Body of pancreas (tissue), 4 donors: ENCODE measurements at places on chromosomes 5 and 9.

DNA sequence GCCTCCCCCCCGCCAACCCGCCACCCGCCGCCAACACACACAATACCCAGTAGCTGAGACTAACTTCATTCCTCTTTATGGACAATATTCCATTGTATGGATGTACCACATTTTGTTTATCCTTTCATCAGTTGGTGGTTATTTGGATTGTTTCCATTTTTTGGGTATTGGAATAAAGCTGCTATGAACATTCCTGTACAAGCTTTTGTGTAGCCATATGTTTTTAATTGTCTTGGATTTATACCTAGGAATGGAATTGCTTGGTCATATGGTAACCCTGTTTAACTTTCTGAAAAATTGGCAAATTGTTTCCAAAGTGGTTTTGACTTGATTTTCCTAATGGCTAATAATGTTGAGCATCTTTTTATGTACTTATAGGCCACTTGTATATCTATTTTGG is 4.9 kb upstream of the UBTD2 start:
- peaks cover 11% of the 10 kb centered on the region for H3K4me1 ChIP-seq
- H3K27me3 ChIP-seq, result no peaks in the 10 kb centered on the region
- H3K4me3 ChIP-seq, result no peak overlapping the region
- no peaks in the 10 kb centered on the region for H3K36me3 ChIP-seq
- no peak for DNase-seq

- no peaks in the 10 kb centered on the region for H3K27me3 ChIP-seq
- no peaks in the 10 kb centered on the region for H3K36me3 ChIP-seq
- DNase-seq, result no peak
- no peak overlapping the region for H3K4me3 ChIP-seq
- no peak overlapping the region for H3K27ac ChIP-seq
Measured at GRCh38 chr5:66653325-66653724, 57.1 kb downstream of the MAST4 start.

DNA sequence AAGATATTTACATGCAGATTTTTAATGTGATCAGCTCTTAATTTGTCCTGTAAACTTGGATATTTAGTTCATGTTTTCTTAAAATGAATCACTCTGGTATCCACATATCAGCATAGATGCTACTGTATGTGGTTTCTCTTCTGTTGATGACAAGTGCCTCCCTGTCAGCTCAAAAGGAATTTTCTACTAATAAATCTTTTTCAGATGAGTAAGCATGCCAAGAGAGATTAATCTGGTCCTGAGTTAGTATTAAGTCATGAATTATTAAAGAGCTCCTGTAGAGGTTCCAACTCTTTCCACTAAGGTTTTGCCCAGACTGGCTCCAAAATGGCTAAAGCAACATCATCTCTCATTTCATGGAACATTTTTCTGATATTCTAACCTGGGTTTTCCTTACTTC is 129.2 kb downstream of the GOLPH3 start:
- H3K27ac ChIP-seq, result no peak overlapping the region
- H3K36me3 ChIP-seq, result no peaks in the 10 kb centered on the region
- no peaks in the 10 kb centered on the region for H3K27me3 ChIP-seq
- no peak overlapping the region for H3K4me3 ChIP-seq
- DNase-seq, result no peak
- no peaks in the 10 kb centered on the region for H3K4me1 ChIP-seq

DNA sequence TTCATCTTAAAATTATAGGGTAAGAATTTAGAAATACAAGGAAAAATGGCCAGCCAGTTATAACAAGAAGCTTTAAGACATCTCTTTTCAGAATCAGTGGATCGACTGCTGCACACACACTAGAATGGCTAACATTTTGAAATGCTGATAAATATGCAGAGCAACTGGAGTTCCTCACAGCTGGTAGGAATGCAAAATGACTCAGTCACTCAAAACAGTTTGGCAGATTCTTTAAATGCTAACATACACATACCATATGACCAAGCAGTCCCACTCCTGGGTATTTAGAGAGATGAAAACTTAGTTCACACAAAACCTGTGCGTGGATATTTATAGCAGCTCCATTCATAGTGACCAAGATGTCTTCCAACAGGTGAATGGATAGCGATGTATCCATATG is 23.2 kb upstream of the PSAT1 start:
- DNase-seq, result no peak
- no peaks in the 10 kb centered on the region for H3K36me3 ChIP-seq
- no peak overlapping the region for H3K4me3 ChIP-seq
- H3K27me3 ChIP-seq, result no peaks in the 10 kb centered on the region

DNA sequence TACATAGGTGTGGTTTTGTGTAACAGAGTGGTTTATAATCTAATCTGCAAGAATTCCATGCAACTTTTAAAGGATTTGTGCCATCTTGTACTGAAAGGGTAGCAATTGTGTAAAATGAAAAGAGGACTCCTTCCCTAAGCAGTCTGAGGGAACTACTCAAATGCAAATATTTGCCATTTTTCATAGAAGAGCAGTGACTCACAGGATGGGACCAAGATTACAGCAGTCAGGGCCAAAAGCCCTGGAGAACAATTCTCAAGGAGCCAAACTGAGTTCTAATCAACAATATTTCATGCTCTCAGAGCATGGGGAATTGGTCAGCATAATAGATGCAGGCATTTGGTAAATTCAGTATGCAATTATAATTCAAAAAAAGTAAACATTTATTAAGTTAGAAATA is 495.8 kb downstream of the CHSY3 start:
- H3K4me3 ChIP-seq, result no peak overlapping the region
- H3K27me3 ChIP-seq, result no peaks in the 10 kb centered on the region
- no peaks in the 10 kb centered on the region for H3K36me3 ChIP-seq
- H3K27ac ChIP-seq, result no peak overlapping the region

DNA sequence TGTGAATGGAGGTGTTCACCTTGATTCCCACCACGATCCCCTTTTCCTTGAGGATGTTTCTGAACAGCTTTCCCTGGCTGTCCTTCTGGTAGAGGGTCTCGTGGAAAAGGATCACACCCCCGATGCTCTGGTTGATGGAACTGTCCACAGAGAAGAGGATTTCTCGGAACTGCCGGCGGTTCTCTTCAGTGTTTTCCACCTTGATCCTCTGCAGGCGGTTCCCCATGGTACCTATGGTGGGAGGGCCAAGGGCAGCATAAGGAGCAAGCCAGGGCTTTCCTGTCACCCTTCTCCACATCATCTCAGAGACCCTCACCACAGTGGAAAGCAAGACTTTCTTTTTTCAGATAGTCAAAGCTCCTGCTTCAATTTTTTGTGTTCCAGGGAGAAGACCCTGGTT is 5.8 kb downstream of the ALDOB start:
- no peaks in the 10 kb centered on the region for H3K27me3 ChIP-seq
- no peaks in the 10 kb centered on the region for H3K36me3 ChIP-seq
- no peak overlapping the region for H3K27ac ChIP-seq
- no peak overlapping the region for H3K4me3 ChIP-seq

DNA sequence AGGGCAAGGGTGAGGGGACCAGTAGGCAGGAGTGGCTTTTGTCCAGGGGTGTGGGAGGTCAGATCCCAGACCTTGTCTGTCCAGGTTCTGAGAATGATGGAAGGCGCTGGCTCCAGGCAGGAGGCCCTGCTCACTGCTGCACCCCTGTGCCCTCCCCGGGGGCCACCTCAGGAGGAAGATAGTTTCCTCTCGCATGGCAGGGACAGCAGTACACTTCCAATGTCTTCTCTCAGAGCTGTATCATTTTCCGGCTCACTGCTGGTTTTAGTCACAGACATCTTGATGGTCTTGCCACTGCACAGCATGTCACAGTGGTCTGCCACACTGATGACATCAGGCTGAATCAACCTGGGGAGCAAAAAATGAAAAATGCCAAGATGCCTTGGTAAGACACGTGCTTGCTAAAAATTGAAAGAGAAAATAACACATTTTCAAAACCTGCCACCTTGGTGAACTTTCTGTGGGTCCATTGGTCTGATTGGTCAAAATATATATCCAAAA is 3.3 kb upstream of the SLC6A3 start:
- no peaks in the 10 kb centered on the region for H3K36me3 ChIP-seq
- no peak for DNase-seq
- H3K27ac ChIP-seq, result no peak overlapping the region
- peaks cover 19% of the 10 kb centered on the region for H3K4me1 ChIP-seq
- H3K27me3 ChIP-seq, result no peaks in the 10 kb centered on the region

DNA sequence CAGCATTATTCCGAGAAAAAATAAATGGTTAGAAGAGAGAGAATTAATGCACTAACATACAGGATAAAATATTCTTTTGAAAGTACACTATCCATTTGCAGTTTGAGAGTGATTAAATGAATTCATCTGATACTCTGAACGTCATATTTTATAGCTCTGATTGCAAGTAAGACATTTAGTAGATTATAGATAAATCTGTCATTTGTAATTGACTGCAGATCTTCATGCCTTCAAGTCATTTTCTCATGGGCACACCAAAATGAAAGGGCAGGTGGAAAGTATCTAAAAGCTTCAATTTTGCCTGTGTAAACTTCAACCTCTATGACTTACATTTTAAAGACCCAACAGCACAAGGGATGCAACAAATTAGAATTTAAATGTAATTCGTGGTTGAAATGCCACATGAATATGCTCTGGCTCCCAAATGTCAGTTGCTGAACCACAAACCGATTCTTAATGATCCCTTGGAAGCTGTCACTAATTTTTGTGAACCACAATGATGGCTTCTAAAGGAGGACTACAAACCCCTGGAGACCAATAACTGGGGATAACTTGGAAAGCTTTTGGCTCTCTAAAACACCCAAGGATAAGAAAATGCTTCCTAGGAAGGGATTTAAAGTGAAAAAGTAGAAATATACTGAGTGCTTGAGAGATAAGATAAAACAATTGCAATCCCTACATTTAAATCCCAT is 3.9 kb downstream of the TYRP1 start:
- H3K4me1 ChIP-seq, result no peaks in the 10 kb centered on the region
- H3K36me3 ChIP-seq, result no peaks in the 10 kb centered on the region
- H3K27ac ChIP-seq, result no peak overlapping the region
- no peak for DNase-seq
- H3K27me3 ChIP-seq, result no peaks in the 10 kb centered on the region

DNA sequence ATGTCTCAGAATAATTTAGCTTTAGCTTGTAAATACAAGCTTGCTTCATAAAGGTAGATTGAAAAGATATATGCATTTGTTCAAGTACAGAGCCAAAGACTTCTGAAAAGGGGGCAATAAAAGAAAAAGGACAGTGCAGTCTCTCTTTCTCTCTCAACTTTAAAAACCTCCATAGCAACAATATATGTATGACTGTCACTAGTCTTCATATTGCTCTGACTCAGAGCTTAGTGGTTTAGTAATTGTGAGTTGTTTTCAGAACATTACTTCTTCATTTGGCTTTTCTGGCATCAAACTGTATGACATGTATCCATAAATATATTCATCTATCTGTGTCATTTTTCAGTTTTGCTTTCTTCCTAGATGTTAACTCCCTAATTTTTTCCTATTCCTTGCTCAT is 194.6 kb upstream of the KIF2A start:
- H3K36me3 ChIP-seq, result no peaks in the 10 kb centered on the region
- no peaks in the 10 kb centered on the region for H3K4me1 ChIP-seq
- H3K27ac ChIP-seq, result no peak overlapping the region
- H3K27me3 ChIP-seq, result no peaks in the 10 kb centered on the region

GRCh38 chr5:40628407-40628806 is 51.3 kb upstream of the PTGER4 start:
- H3K27me3 ChIP-seq, result no peaks in the 10 kb centered on the region
- H3K27ac ChIP-seq, result no peak overlapping the region
- H3K4me1 ChIP-seq, result no peaks in the 10 kb centered on the region
- H3K4me3 ChIP-seq, result no peak overlapping the region
- no peaks in the 10 kb centered on the region for H3K36me3 ChIP-seq

DNA sequence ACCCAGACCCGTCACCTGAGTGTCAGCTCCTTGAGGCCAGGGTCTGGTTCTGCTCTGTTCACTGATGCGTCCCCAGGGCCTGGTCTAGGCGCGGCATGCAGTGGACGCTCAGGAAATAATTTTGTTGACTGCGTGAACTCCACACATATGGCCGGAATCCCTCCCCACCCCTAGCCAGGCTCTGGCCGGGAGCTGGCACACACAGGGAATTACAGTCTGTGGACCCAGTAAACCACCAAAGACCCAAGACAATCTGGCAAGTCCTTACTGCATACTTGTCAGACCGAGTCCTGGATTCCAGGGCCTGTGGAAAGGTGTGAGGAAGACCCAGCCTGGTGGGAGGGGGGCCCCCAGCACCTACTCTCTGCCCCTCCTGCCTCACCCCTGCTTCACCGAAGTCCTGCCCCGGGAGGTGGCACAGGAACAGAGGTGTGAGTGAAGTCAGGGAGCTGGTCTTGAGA is 113.0 kb upstream of the IER5L start:
- H3K27ac ChIP-seq, result no peak overlapping the region
- H3K4me3 ChIP-seq, result no peak overlapping the region
- peaks cover 7% of the 10 kb centered on the region for H3K4me1 ChIP-seq
- DNase-seq, result no peak
- no peaks in the 10 kb centered on the region for H3K36me3 ChIP-seq

- H3K4me1 ChIP-seq, result no peaks in the 10 kb centered on the region
- no peak overlapping the region for H3K27ac ChIP-seq
- no peaks in the 10 kb centered on the region for H3K36me3 ChIP-seq
- DNase-seq, result no peak
Measured at GRCh38 chr5:74098456-74098855, 472.5 kb downstream of the ARHGEF28 start.

GRCh38 chr5:159311063-159311462 is 19.2 kb downstream of the IL12B start:
- no peaks in the 10 kb centered on the region for H3K4me1 ChIP-seq
- no peak overlapping the region for H3K27ac ChIP-seq
- H3K36me3 ChIP-seq, result no peaks in the 10 kb centered on the region
- H3K27me3 ChIP-seq, result no peaks in the 10 kb centered on the region
- no peak for DNase-seq

DNA sequence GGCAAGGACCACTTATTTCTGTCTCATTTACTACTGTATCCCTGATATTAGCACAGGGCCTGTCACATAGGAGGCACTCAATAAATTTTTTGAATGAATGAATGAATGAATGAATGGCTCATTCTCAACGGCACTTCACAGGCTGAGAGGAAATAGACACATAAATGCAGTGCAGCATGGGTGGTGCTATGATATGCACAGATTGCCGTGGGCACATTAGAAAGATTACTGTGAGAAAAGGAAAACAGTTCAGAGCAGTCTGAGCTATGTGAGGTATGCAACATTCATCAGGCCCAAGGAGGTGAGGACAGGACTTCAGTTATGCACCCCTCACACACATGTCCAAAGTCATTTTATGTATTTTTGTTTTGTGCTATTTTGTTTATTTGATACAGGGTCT is 6.4 kb upstream of the NOL6 start:
- no peaks in the 10 kb centered on the region for H3K36me3 ChIP-seq
- H3K27ac ChIP-seq, result no peak overlapping the region
- H3K4me1 ChIP-seq, result no peaks in the 10 kb centered on the region
- H3K4me3 ChIP-seq, result no peak overlapping the region
- no peaks in the 10 kb centered on the region for H3K27me3 ChIP-seq

- H3K4me3 ChIP-seq, result no peak overlapping the region
- H3K27me3 ChIP-seq, result no peaks in the 10 kb centered on the region
- H3K27ac ChIP-seq, result no peak overlapping the region
Measured at GRCh38 chr9:130423272-130423671, 21.5 kb upstream of the ASS1 start.

GRCh38 chr5:133817456-133817855 is 151.0 kb downstream of the C5orf15 start:
- H3K27ac ChIP-seq, result no peak overlapping the region
- H3K4me3 ChIP-seq, result no peak overlapping the region
- H3K36me3 ChIP-seq, result no peaks in the 10 kb centered on the region
- no peaks in the 10 kb centered on the region for H3K27me3 ChIP-seq
